ENCODE measurements at places on chromosomes 7 and 10.

- no peak for DNase-seq
These were observed 239.9 kb upstream of the KCND2 start for GRCh38 chr7:120033114-120033513.

GRCh38 chr7:27161721-27162560 is 3.4 kb downstream of the HOXA9 start:
- no peak for DNase-seq

- DNase-seq, result no peak
These were observed 414.2 kb upstream of the GALNT17 start for GRCh38 chr7:70717553-70718329.

DNA sequence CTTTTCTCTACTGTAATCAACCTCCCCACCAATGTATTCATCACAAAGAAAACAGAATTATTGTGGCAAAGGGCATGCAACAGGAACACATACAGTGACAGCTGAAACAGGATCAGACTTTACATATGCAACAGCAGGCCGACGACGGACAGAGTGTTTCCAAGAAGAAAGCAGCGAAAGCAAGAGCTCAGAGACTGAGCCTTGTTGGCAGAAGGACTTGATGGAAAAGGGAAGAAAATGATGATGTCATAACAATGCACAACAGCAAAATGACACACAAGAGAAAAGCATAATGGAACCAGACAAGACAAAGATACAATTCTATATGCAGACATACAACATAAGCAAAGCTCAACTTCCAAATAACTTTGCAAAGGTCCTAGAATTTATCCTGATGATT is 106.5 kb downstream of the ARHGAP12 start:
- DNase-seq, result no peak
